ENCODE measurements at places on chromosomes 3 and 15. TPM values are rescaled to one million over a fixed set of nuclear protein-coding genes. Genes with fewer than 3 reads are reported as not detected.

The ITIH3 gene
- total RNA-seq, result not detected

The CHRNB4 gene
- not detected for total RNA-seq

The PLA2G4E gene
- total RNA-seq, result not detected

The ARNT2 gene
- total RNA-seq, result not detected

The FSIP1 gene
- total RNA-seq, result 0.50 TPM

DNA sequence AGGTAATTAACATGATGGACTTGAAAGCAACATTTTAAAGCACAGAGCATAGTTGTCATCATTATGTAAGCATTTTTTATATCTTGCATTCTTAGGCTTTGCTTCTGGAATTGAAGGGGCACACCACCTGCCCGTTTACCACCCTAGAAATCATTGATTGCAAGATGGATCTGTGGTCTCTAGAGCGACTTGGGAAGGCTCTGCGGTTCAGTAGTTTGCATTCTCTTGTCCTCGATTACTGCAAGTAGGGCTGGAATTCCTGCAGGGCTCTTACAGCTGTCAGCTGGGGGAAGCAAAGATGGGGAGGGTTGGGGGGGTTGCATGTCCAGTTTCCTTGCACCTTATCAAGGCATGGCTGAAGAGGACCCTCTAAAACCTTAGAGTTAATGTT lies 56.7 kb upstream of the RNF7 start:
- H3K27ac ChIP-seq, result no peak overlapping the region
- DNase-seq, result no peak
- H3K4me1 ChIP-seq, result peaks cover 9% of the 10 kb centered on the region
- no peaks in the 10 kb centered on the region for H3K36me3 ChIP-seq

GRCh38 chr15:92870010-92870591 lies 30.0 kb upstream of the CHD2 start:
- no peak overlapping the region for H3K27ac ChIP-seq
- H3K27me3 ChIP-seq, result no peaks in the 10 kb centered on the region
- no peak overlapping the region for H3K4me3 ChIP-seq
- H3K36me3 ChIP-seq, result no peaks in the 10 kb centered on the region
- no peak for DNase-seq

DNA sequence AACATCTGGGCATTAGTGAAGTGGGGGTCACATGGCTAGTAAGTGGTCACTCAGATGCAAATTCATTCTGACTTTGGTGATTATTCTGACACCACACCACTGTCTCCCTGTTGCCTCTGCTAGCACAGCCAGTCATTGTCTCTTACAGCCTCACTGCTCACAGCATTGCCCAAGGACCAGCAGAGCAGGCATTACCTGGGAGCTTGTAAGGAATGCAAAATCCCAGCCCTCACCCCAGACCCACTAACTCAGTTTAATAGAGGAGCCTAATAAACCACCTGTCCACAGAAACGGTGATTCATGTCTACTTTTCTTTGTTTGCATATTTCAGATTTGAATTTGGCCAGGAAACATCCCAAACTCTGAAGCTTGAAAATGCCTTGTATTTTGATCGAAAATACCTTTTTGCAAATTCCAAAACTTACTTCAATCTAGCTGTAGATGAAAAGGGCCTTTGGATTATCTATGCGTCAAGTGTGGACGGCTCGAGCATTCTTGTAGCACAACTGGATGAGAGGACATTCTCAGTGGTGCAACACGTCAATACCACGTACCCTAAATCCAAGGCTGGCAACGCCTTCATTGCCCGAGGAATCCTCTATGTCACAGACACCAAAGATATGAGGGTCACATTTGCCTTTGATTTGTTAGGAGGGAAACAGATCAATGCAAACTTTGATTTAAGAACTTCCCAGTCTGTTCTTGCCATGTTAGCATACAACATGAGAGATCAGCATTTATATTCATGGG lies 62.7 kb downstream of the GLDN start:
- no peak overlapping the region for H3K4me3 ChIP-seq
- no peak overlapping the region for H3K27ac ChIP-seq
- no peaks in the 10 kb centered on the region for H3K27me3 ChIP-seq

- DNase-seq, result no peak
- no peaks in the 10 kb centered on the region for H3K36me3 ChIP-seq
- H3K27ac ChIP-seq, result no peak overlapping the region
- peaks cover 20% of the 10 kb centered on the region for H3K4me1 ChIP-seq
- H3K4me3 ChIP-seq, result no peak overlapping the region
Observed at GRCh38 chr15:31274496-31275330, 51.9 kb upstream of the KLF13 start.

- no peak overlapping the region for H3K27ac ChIP-seq
- DNase-seq, result no peak
- H3K4me1 ChIP-seq, result no peaks in the 10 kb centered on the region
- no peak overlapping the region for H3K4me3 ChIP-seq
Observed at GRCh38 chr3:62051506-62051905, 321.8 kb downstream of the FEZF2 start.

- no peaks in the 10 kb centered on the region for H3K36me3 ChIP-seq
- H3K27me3 ChIP-seq, result no peaks in the 10 kb centered on the region
- DNase-seq, result no peak
- H3K4me1 ChIP-seq, result no peaks in the 10 kb centered on the region
Observed at GRCh38 chr3:88133711-88134263, 16.0 kb upstream of the C3orf38 start.

GRCh38 chr15:37130356-37130755 lies 30.0 kb upstream of the MEIS2 start:
- no peak overlapping the region for H3K4me3 ChIP-seq
- no peak for DNase-seq
- no peaks in the 10 kb centered on the region for H3K36me3 ChIP-seq
- H3K27ac ChIP-seq, result no peak overlapping the region
- no peaks in the 10 kb centered on the region for H3K4me1 ChIP-seq

GRCh38 chr3:188830893-188831292 lies 340.9 kb upstream of the TPRG1 start:
- H3K36me3 ChIP-seq, result no peaks in the 10 kb centered on the region
- no peaks in the 10 kb centered on the region for H3K27me3 ChIP-seq
- DNase-seq, result no peak
- H3K4me1 ChIP-seq, result peaks cover 9% of the 10 kb centered on the region
- H3K27ac ChIP-seq, result no peak overlapping the region

- H3K4me1 ChIP-seq, result no peaks in the 10 kb centered on the region
- H3K27me3 ChIP-seq, result no peaks in the 10 kb centered on the region
- no peak overlapping the region for H3K4me3 ChIP-seq
- DNase-seq, result no peak
Observed at GRCh38 chr3:156109989-156110388, 10.4 kb upstream of the KCNAB1 start.

GRCh38 chr3:64178419-64178818 lies 46.8 kb downstream of the PRICKLE2 start:
- DNase-seq, result no peak
- no peaks in the 10 kb centered on the region for H3K27me3 ChIP-seq
- no peaks in the 10 kb centered on the region for H3K4me1 ChIP-seq
- no peak overlapping the region for H3K27ac ChIP-seq
- H3K4me3 ChIP-seq, result no peak overlapping the region

DNA sequence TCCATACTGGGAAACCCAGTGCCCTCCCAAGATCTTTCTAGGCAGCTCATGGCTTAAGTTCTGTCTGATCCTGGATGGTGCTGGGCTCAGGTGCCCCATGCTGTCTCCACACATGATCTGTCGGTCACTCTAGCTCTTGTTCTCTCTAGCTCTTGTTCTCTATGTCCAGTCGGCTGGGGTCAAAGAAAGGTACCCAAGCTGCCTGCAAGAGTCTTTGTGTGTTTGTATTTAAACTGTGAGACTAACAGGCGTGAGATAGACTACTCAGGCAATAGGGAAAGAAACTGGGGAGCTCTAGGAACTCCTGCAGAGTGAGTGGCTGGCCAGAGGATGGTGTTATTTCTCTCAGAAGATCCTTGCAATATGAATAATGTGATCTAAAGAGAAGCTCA lies 40.2 kb downstream of the GPR156 start:
- no peak for DNase-seq
- no peaks in the 10 kb centered on the region for H3K36me3 ChIP-seq
- H3K4me1 ChIP-seq, result no peaks in the 10 kb centered on the region
- no peak overlapping the region for H3K27ac ChIP-seq
- no peaks in the 10 kb centered on the region for H3K27me3 ChIP-seq

- no peaks in the 10 kb centered on the region for H3K36me3 ChIP-seq
- no peak overlapping the region for H3K4me3 ChIP-seq
- H3K4me1 ChIP-seq, result no peaks in the 10 kb centered on the region
- no peaks in the 10 kb centered on the region for H3K27me3 ChIP-seq
- H3K27ac ChIP-seq, result no peak overlapping the region
- no peak for DNase-seq
Observed at GRCh38 chr15:92690395-92690794, 34.8 kb upstream of the FAM174B start.

- H3K27me3 ChIP-seq, result no peaks in the 10 kb centered on the region
- no peaks in the 10 kb centered on the region for H3K36me3 ChIP-seq
- no peak overlapping the region for H3K4me3 ChIP-seq
- no peak for DNase-seq
- H3K4me1 ChIP-seq, result no peaks in the 10 kb centered on the region
- no peak overlapping the region for H3K27ac ChIP-seq
Observed at GRCh38 chr15:82894971-82895520, 57.5 kb downstream of the HOMER2 start.

DNA sequence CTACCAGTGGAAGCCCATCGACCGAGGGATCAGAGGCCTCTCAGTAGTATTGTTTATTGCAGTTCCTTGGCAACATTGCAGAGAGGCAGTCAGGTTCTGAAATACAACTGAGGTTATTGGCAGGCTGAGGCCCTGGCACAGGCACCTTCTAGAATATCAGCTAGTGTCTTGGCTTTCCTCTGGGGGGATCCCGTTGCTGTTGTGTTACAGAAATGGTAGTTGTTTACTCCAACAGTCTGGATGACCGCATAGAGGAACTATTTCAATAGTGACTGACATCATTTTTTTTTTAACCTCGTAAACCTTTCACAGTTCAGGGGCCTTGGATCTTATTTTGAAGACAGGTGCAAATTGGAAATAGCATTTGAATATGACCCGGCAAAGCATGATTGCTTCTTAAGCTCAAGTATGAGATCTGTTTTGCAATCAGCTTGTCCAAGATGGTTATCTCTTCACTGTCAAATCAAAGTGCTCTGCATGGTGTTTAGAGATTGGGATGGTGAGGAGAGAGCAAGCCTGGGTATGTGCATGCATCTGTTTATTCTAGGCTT lies 63.9 kb downstream of the PGPEP1L start:
- no peak overlapping the region for H3K4me3 ChIP-seq
- H3K27me3 ChIP-seq, result no peaks in the 10 kb centered on the region
- DNase-seq, result no peak
- no peaks in the 10 kb centered on the region for H3K36me3 ChIP-seq

- H3K27me3 ChIP-seq, result no peaks in the 10 kb centered on the region
- no peaks in the 10 kb centered on the region for H3K36me3 ChIP-seq
- H3K27ac ChIP-seq, result peak within 1 kb of the TSS; percentile 97
- DNase-seq, result peak; percentile 96
- peaks cover 27% of the 10 kb centered on the region for H3K4me1 ChIP-seq
- peak within 1 kb of the TSS; percentile 96 for H3K4me3 ChIP-seq
Observed at GRCh38 chr15:44536962-44537734, at the start of gene EIF3J. Gene EIF3J, plus strand, starts transcription at chr15:44537147. Its CDS starts 48 bp downstream, at chr15:44537195.

DNA sequence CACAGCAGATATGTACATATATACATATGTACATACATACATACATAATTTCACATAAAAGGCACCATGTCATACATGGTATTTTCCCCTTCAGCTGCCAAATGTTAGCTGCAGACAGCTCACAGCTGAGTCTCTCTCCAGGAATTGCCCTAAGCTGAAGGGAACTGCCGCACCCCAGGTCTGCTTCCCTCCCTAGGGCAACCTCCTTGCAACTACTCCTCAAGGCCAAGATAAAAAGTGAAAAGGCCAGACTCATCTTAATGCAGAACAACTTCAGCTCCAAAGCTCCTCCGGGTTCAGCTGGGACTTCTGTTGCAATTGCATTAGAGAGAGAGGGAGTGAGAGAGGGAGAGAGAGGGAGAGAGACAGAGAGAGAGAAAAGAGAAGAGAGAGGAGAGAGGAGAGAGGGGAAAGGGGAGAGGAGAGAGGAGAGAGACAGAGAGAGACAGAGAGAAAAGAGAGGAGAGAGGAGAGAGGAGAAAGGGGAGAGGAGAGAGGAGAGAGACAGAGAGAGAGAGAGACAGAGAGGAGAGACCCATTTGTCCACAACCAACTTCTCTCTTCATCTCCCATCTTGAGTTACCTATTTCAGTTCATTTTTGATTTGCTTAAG lies 143.4 kb upstream of the HES1 start:
- H3K27me3 ChIP-seq, result no peaks in the 10 kb centered on the region
- DNase-seq, result no peak
- H3K4me1 ChIP-seq, result no peaks in the 10 kb centered on the region
- no peak overlapping the region for H3K4me3 ChIP-seq
- no peak overlapping the region for H3K27ac ChIP-seq

DNA sequence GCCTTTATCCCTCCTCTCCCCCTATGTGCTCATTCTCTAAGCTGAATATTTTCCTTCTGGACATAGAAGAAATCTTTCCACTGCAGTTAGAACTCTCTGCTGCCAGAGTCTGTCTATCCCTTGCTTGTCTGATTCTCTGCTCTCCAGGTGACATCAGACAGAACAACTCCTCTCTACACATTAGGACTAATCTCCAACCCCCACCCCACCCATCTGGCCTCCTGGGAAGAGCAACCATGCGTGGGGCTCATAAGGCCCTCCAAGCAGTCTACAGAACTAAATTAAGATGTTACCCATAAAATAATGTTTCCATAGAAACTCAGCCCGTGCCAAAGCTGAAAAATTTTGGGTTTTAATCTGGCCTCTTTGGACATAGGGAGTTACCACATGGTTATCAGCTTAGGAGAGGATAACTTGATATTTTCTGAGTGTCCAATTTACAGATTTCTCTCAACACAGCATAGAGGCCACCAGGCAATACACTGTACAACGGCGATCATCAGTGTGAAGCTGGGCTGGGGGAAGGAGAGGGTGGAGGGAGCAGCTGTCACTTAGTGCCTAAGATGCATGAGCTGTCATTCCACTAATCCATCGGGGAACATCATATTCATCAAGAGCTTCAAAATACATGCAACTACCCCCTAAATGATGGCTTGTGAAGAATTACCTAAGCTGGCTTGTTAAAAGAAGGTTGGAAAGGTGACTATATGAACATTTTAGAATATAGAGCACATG lies 199.4 kb downstream of the CLSTN2 start:
- no peaks in the 10 kb centered on the region for H3K4me1 ChIP-seq
- no peaks in the 10 kb centered on the region for H3K27me3 ChIP-seq
- no peak overlapping the region for H3K4me3 ChIP-seq
- H3K27ac ChIP-seq, result no peak overlapping the region
- H3K36me3 ChIP-seq, result no peaks in the 10 kb centered on the region

GRCh38 chr3:179297971-179298725 lies 24.7 kb upstream of the ZNF639 start:
- no peaks in the 10 kb centered on the region for H3K4me1 ChIP-seq
- H3K36me3 ChIP-seq, result no peaks in the 10 kb centered on the region
- H3K27me3 ChIP-seq, result no peaks in the 10 kb centered on the region
- no peak overlapping the region for H3K4me3 ChIP-seq
- no peak for DNase-seq

GRCh38 chr15:24718289-24719082 lies 42.9 kb downstream of the NPAP1 start:
- no peak overlapping the region for H3K4me3 ChIP-seq
- no peaks in the 10 kb centered on the region for H3K27me3 ChIP-seq
- DNase-seq, result no peak
- no peak overlapping the region for H3K27ac ChIP-seq

Measured in naive thymus-derived CD4-positive, alpha-beta T cell (primary cell).